ENCODE measurements at places on chromosomes 7 and 10. TPM values are rescaled to one million over a fixed set of nuclear protein-coding genes. Genes with fewer than 3 reads are reported as not detected.

GRCh38 chr7:137957887-137958286 lies 44.0 kb downstream of the CREB3L2 start:
- H3K36me3 ChIP-seq, result peaks cover 8% of the 10 kb centered on the region
- peaks cover 32% of the 10 kb centered on the region for H3K4me1 ChIP-seq
- H3K27ac ChIP-seq, result no peak overlapping the region
- DNase-seq, result no peak
- no peak overlapping the region for H3K4me3 ChIP-seq
- no peaks in the 10 kb centered on the region for H3K27me3 ChIP-seq

DNA sequence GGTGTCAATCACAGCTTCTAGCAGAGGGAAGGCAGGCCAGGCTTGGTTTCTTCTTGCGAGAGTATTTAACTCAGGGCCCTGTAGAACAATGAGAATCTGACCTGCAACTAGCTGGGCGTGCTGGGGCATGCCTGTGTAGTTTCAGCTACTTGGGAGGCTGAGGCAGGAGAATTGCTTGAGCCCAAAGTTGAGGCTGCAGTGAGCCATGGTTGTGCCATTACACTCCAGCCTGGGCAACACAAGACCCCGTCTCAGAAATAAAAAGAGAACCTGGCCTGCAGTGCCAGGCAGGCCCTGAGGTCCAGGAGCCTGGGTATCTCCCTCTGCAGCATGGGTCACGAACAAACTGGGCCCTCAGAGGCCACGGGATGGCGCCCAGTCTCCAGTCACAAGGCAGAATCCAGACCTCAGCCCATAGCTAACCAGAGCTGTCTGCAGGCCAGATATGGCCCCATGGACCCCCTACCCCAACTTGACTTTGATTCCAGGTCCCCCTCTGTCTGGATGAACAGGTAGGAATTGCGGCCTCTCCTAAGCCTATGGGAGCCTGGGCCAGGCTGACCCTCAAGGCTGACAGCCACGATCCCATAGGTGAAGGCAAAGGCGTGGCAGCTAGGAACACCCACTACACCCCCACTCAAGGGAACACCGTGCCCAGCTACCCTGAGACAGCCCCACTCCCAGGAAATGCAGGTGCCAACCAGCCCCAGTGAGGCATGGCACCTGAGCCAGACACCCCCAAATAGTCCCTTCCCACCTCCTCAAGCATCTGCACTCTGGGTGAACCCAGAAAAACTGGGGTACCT lies 102.7 kb upstream of the TNRC18 start:
- H3K27me3 ChIP-seq, result no peaks in the 10 kb centered on the region
- peak; percentile 85 for DNase-seq
- peak overlapping the region; percentile 25 for H3K27ac ChIP-seq
- H3K36me3 ChIP-seq, result peaks cover 58% of the 10 kb centered on the region
- H3K4me3 ChIP-seq, result peak overlapping the region; percentile 94

GRCh38 chr7:69510114-69510513 lies 88.2 kb upstream of the AUTS2 start:
- no peak overlapping the region for H3K27ac ChIP-seq
- peak; percentile 13 for DNase-seq
- H3K36me3 ChIP-seq, result no peaks in the 10 kb centered on the region
- no peaks in the 10 kb centered on the region for H3K27me3 ChIP-seq
- H3K4me1 ChIP-seq, result no peaks in the 10 kb centered on the region
- no peak overlapping the region for H3K4me3 ChIP-seq

GRCh38 chr7:50714857-50715256 lies 67.8 kb downstream of the GRB10 start:
- no peaks in the 10 kb centered on the region for H3K27me3 ChIP-seq
- peaks cover 3% of the 10 kb centered on the region for H3K4me1 ChIP-seq
- no peak for DNase-seq
- H3K27ac ChIP-seq, result no peak overlapping the region

GRCh38 chr10:1516492-1517165 lies 220.7 kb downstream of the ADARB2 start:
- H3K36me3 ChIP-seq, result no peaks in the 10 kb centered on the region
- peak; percentile 30 for DNase-seq
- no peaks in the 10 kb centered on the region for H3K4me1 ChIP-seq
- H3K27ac ChIP-seq, result no peak overlapping the region
- no peak overlapping the region for H3K4me3 ChIP-seq

DNA sequence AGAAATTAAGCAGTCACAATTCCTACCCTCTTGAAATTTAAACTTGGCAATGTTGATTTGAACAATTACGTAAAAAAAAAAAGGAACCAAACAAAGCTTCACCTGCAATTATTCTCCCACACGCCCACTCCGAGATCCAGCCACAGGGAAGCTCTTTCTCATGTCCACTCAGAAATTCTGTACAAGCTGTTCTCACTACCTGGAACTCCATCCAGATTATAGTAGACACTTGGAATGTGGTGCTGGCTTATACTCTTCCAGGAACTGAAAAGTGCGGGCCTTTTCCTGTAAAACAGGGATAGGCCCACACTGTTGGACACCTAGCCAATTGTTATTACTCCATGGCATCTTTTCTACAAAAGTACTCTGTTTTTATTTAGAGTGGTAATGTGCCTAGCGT lies 20.3 kb upstream of the TOMM7 start:
- no peaks in the 10 kb centered on the region for H3K36me3 ChIP-seq
- no peak overlapping the region for H3K27ac ChIP-seq
- no peak overlapping the region for H3K4me3 ChIP-seq

GRCh38 chr10:88952647-88953111 lies at the start of gene ACTA2:
ACTA2 (minus strand) TSS chr10:88952773; CDS start chr10:88948930, 3,843 bp downstream.
- H3K27me3 ChIP-seq, result no peaks in the 10 kb centered on the region
- no peak within 1 kb of the TSS for H3K27ac ChIP-seq
- no peak for DNase-seq
- no peaks in the 10 kb centered on the region for H3K4me1 ChIP-seq
- H3K4me3 ChIP-seq, result no peak within 1 kb of the TSS
- H3K36me3 ChIP-seq, result no peaks in the 10 kb centered on the region

DNA sequence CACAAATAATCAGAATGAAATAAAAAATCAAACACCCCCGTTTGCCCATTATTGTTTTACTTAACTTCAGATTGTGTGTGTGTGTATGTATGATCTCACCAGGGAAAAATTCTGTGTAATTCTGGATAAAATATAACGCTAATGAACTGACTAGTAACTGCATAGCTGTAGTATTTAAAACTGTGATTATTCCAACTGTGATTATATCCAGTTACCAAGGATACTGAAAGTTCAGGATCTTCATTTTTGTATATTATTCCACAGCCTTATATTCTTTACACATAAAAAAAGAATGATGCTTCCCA lies 2.9 kb downstream of the TWIST1 start:
- no peak overlapping the region for H3K27ac ChIP-seq
- no peaks in the 10 kb centered on the region for H3K36me3 ChIP-seq
- H3K27me3 ChIP-seq, result peaks cover 95% of the 10 kb centered on the region
- H3K4me1 ChIP-seq, result no peaks in the 10 kb centered on the region
- H3K4me3 ChIP-seq, result no peak overlapping the region
- DNase-seq, result no peak

- H3K36me3 ChIP-seq, result no peaks in the 10 kb centered on the region
- no peak for DNase-seq
- no peaks in the 10 kb centered on the region for H3K4me1 ChIP-seq
- no peaks in the 10 kb centered on the region for H3K27me3 ChIP-seq
- no peak overlapping the region for H3K27ac ChIP-seq
Measured at GRCh38 chr7:46607176-46607575, 686.1 kb upstream of the IGFBP3 start.

- no peaks in the 10 kb centered on the region for H3K4me1 ChIP-seq
- H3K4me3 ChIP-seq, result peak overlapping the region; percentile 64
- H3K36me3 ChIP-seq, result no peaks in the 10 kb centered on the region
Measured at GRCh38 chr10:57119684-57120083, 758.6 kb upstream of the ZWINT start.

DNA sequence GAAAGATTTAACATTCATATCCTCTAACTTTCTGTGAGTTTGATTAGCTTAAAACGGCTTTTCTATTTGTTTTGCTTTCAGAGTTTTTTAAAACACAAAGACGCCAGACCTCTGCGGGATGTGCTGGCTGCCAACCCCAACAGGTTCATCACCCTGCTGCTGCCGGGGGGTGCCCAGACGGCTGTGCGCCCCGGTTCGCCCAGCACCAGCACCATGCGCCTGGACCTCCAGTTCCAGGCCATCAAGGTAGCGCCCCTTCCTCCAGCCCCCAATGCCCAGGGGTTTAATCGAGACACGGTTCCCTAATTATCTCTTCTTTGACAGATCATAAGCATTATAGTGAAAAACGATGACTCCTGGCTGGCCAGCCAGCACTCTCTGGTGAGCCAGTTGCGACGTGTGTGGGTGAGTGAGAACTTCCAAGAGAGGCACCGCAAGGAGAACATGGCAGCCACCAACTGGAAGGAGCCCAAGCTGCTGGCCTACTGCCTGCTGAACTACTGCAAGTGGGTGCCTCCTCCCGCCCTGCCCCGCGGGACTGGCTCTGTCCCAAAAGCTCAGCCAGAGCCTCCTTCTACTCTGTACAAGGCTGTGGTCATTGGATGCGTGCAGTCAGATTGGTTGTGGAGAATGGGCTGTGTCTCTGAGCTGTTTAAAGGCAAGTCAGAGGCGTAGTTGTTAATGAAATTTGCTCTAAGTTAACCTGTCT lies 71.2 kb downstream of the TRRAP start:
- no peak overlapping the region for H3K4me3 ChIP-seq
- H3K4me1 ChIP-seq, result no peaks in the 10 kb centered on the region
- peaks cover 90% of the 10 kb centered on the region for H3K36me3 ChIP-seq
- no peaks in the 10 kb centered on the region for H3K27me3 ChIP-seq

- no peaks in the 10 kb centered on the region for H3K4me1 ChIP-seq
- H3K4me3 ChIP-seq, result no peak overlapping the region
- H3K27ac ChIP-seq, result no peak overlapping the region
- no peaks in the 10 kb centered on the region for H3K36me3 ChIP-seq
- H3K27me3 ChIP-seq, result no peaks in the 10 kb centered on the region
Measured at GRCh38 chr7:151454305-151454704, 14.4 kb upstream of the CRYGN start.

- H3K27me3 ChIP-seq, result no peaks in the 10 kb centered on the region
- H3K4me1 ChIP-seq, result peaks cover 14% of the 10 kb centered on the region
- H3K4me3 ChIP-seq, result no peak overlapping the region
- peaks cover 26% of the 10 kb centered on the region for H3K36me3 ChIP-seq
Measured at GRCh38 chr7:134940729-134941128, 45.6 kb upstream of the AGBL3 start.

DNA sequence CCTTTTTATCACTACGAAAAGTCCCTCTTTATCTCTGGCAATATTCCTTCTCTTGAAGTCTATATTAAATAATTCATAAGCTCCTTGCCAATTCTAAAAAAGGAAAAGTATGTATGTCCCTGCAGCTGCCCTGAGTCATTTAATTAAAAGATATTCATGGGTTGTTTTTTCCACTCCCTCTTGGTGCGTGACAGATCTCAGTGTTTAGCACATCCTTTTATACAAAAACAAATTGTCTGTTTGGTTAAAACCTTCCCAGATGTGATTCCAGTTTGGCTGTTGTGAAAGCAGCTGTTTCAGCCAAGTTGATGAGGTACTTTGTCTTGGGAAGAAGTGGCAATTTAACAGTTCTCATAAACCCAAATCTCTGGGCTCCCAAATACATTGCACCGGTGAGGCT lies 33.8 kb upstream of the PRLHR start:
- no peak for DNase-seq
- no peaks in the 10 kb centered on the region for H3K36me3 ChIP-seq

DNA sequence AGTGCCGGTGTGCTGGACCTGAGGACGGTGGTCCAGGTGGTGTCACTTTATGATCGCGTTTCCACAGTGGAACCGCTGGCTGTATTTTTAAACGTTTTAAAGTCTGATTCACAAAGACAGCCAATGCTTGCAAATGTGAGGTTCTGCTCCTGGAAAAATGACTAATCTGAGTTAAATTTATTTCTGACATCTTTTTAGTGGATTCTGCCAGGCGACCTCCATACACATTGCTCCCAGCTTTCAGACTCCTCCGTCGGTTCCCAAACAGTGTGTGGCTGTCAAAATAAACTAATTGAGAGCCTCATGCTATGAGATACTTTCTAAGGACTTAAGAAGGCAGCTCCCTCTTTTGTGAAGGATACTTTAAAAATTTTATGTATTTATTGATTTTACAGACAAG lies 12.7 kb upstream of the TTYH3 start:
- no peaks in the 10 kb centered on the region for H3K36me3 ChIP-seq
- DNase-seq, result no peak
- no peak overlapping the region for H3K27ac ChIP-seq
- no peaks in the 10 kb centered on the region for H3K27me3 ChIP-seq
- H3K4me3 ChIP-seq, result no peak overlapping the region
- H3K4me1 ChIP-seq, result peaks cover 9% of the 10 kb centered on the region

GRCh38 chr7:144826208-144826607 lies 9.6 kb downstream of the TPK1 start:
- peaks cover 6% of the 10 kb centered on the region for H3K4me1 ChIP-seq
- no peaks in the 10 kb centered on the region for H3K27me3 ChIP-seq
- DNase-seq, result no peak

- H3K4me1 ChIP-seq, result no peaks in the 10 kb centered on the region
- H3K27ac ChIP-seq, result no peak overlapping the region
- H3K27me3 ChIP-seq, result no peaks in the 10 kb centered on the region
- no peaks in the 10 kb centered on the region for H3K36me3 ChIP-seq
Measured at GRCh38 chr7:19747740-19748339, 25.6 kb downstream of the TMEM196 start.

GRCh38 chr7:77923419-77923818 lies 124.8 kb downstream of the PHTF2 start:
- no peaks in the 10 kb centered on the region for H3K36me3 ChIP-seq
- no peak for DNase-seq
- H3K27ac ChIP-seq, result no peak overlapping the region
- H3K27me3 ChIP-seq, result no peaks in the 10 kb centered on the region
- H3K4me3 ChIP-seq, result no peak overlapping the region
- H3K4me1 ChIP-seq, result no peaks in the 10 kb centered on the region

DNA sequence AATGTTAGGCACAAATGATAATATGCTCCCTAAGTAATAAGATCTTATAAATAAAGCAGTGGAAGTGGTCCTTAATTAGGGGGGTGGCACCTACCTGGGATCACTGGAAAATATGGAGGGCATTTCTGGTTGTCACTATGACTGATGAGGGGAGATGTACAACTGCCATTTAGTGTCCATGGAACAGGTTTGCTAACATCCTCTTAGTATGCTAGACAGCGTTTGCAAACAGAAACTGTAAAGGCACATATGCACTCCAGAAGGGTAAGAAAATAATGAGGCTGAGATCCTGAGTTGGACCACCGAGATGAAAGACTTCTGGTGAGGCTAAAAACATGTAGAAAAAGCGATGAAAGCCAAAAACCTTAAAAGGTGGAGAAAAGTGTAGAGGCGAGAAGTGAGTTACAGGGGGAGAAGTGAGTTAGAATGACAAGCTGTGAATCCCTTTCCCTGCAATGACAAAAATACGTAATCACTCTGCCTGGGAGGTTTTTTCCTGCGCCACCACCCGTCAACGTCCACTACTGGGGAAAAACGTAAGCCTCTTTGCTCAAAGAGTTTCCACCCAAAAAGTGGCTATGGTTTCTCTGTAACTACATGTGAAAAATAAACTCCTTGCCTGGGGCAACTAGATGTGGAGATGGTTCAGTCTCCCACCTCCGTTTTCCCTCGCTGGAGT lies 767 bp downstream of the KRIT1 start:
- no peak for DNase-seq
- H3K4me3 ChIP-seq, result peak overlapping the region; percentile 87
- H3K36me3 ChIP-seq, result peaks cover 25% of the 10 kb centered on the region
- peaks cover 2% of the 10 kb centered on the region for H3K4me1 ChIP-seq
- no peaks in the 10 kb centered on the region for H3K27me3 ChIP-seq
- peak overlapping the region; percentile 75 for H3K27ac ChIP-seq

ZNF282 gene
- 28.8 TPM for total RNA-seq

SPDYE18 gene
- total RNA-seq, result 0.89 TPM

AKR1B15 gene
- not detected for total RNA-seq

ASZ1 gene
- not detected for total RNA-seq

ZNF365 gene
- 0.07 TPM for total RNA-seq

ZNF804B gene
- 0.23 TPM for total RNA-seq

HKDC1 gene
- total RNA-seq, result not detected

STYXL1 gene
- total RNA-seq, result 63.4 TPM

SEPTIN7 gene
- 272 TPM for total RNA-seq

SYPL1 gene
- total RNA-seq, result 74.8 TPM

IFIT1B gene
- total RNA-seq, result not detected
